ENCODE measurements at places on chromosomes 2 and 18.
A peak's percentile ranks its signal among the peaks of the same experiment; 100 is the strongest.

GRCh38 chr2:204329532-204329931, 215.7 kb upstream of the PARD3B start:
- no peak for DNase-seq

GRCh38 chr2:216991563-216991962, 131.7 kb upstream of the TNP1 start:
- DNase-seq: no peak

DNA sequence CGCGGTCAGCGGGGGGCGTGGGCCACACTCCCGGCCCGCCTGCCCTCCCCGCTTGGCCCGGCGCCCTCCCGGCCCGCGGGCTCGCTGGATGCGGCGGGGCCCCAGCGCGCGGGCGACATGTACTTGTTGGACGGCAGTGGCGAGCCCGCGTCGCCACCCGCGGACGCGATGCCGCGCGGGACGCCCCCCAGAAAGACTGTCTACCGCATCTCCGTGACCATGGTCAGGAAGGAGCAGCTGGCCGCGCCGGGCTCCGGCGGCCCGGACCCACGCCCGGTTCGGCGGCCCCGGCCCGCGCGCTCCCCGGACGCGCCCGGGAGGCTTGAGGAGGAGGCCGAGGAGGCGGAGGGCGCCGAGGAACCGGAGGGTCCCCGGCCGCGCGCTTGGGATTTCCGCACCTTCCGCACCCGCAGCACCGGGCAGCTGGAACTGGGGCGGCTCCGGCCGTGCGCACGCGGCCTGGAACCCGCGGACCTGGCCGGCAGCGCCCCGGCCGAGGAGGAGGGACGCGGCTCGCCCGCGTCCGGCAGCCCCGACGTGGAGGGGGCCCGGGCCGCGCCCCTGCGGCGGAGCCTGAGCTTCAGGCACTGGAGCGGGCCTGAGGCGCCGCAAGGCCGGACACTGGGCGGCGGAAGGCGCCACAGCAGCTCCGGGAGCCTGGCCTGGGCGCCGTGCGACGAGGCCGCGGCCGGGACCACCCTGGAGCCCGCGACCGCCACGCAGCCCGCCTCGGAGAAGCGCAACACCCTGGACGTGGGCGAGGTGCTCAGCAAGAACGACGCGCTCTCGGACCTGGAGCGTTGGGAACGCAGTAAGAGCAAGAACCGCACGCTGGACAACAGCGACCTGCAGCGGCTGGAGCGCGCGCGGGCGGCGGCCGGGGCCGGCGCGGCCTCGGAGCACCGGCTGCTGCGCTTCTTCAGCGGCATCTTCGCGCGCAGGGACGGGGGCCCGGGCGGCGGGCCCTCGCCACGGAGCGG, 176.4 kb downstream of the AGAP1 start:
- DNase-seq: peak; percentile 47

- DNase-seq: no peak
Measured at GRCh38 chr18:50847192-50847591, 27.4 kb upstream of the MRO start.

- DNase-seq: no peak
Measured at GRCh38 chr2:241994086-241994485, 124.6 kb downstream of the RTP5 start.

DNA sequence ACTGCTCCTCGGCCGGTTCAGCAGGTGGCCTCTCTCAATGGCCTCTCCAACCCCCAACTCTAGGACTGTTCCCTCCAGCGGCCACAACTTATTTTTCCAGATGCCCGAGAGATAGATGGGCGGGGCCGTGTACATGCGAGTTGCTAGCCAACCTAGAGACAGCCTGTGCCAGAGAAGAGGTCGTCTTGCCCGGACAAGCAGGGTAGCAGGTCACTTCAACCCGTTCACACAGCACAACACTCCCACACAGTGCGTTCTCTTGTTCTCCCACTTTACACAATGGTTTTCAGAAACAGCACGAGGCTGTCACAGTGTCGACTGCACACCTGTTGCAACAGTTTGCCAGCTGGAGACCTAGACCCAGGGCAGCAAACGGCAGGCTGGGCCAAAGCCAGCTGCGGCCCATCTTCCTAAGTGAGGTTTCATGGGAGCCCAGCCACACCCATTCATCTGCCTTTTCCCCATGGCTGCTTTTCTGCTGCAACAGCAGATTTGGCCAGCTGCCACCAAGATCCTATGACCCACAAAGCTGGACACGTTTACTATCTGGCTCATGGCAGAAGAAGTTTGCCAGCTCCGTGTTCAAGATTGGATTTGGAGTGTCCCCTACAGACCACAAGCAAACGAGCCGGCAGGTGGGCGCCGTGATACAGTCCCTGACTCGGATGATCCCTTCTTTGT, 7.3 kb upstream of the PRLH start:
- DNase-seq: peak; percentile 32

DNA sequence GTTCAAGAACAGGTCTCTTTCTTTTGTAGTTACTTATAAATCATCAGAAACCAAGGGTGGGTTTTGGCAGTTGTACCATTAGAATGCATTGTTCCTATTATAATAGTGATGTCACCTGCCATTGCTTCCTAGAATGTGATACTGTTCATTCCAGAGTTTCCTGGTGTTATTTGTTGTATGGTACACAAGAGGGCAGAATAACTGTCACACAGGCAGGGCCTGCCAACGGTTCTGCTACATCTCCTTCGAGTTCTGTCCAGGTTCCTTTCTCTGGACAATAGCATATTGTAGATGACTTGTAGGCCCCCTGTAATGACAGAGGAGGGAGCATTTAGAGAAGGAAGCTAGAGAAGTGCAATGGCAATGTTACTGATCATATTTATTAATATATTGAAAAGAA, 98.3 kb downstream of the KLHL14 start:
- DNase-seq: no peak

GRCh38 chr2:147330925-147331324, 513.9 kb upstream of the ACVR2A start:
- DNase-seq: no peak

- DNase-seq: no peak
Measured at GRCh38 chr2:172095905-172096625, 6.6 kb downstream of the DLX2 start.

DNA sequence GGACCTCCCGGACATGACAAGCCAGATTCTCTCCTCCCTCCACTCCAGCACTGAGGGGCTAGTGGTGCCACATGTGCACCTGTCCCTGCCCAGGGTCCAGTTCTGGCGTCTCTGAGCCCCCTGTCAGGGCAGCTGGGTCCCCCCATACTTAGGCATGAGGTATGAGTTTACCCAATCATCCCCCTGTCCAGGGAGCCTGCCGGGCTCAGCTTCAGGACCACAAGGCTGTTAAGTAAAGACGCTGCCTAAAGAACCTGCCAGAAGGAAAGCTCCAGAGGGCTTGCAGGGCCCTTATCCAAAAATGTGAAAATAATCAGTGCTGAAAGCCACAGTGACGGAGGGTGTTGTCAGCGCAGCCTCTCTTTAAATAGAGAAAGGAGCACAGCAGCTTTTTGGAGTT, 40.0 kb downstream of the SH3BP4 start:
- no peak for DNase-seq

DNA sequence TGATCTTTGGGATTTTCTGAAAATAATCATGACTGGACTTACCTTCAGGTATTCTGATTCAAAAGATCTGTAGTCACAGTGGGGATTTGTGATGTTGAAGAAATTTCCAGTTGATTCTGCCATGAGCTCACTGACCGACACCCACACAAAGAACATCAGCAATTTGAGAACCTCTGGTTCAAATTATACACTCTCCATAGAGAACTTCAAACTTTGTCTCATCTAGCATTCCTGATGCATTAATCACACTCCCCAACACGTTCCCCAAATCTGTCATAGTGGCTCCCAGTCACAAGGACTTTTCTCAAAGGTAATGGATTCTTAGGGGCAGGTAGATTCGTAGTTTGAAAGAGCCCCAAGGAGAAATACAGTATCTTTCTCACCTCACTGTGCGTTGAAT, 584.3 kb downstream of the FBXO15 start:
- peak; percentile 26 for DNase-seq

- DNase-seq: no peak
Measured at GRCh38 chr18:6414723-6415417, at the start of gene L3MBTL4. Gene L3MBTL4 (minus strand): TSS chr18:6414911. CDS start chr18:6311625, 103,286 bp downstream.

All from AG04450 (cell line).